Stimulated activated CD4-positive, alpha-beta T cell treated with anti-CD3 and anti-CD28 coated beads, Interleukin-4, amount 100 ng/mL, for 1 hour (primary cell): ENCODE measurements at places on chromosomes 6 and 20.

DNA sequence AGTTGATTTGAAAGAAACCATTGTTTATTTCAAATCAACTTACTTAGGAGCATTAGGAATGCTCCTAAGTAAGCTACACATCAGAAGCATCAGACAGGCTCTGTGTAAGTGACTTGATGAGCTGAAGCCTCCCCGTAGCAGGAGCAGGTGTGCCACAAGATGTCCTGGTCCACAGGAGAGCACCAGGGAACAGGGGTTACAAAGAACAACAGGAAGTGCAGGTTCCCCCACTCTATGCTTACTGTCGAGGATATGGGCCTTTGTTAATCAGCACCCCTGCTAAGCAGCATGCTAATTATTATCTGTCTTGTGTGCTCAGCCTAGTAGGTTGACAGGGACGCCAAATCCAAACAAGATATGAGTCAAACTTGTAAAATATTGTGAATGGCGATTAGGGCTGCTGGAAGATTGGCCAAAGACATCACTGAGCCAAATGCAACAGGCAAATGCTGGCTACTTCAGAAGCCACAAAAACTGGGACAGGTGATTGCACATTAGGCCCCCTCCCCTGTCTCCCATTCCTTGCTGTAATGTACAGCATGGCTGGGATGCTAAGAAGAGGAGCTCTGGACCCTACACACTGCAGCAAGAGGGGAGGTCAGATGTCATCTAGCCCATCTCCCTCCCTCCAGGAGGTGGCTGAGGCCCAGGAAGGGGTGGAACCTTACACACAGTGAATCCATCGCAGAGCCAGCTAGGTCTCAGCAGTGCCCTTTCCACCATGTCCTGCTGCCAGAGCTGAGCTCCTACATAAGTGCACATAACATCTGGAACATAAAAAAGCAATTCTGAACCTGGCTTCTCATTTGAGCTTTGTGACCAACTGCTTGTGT lies 939 bp downstream of the TGM3 start:
- no peak for DNase-seq

DNA sequence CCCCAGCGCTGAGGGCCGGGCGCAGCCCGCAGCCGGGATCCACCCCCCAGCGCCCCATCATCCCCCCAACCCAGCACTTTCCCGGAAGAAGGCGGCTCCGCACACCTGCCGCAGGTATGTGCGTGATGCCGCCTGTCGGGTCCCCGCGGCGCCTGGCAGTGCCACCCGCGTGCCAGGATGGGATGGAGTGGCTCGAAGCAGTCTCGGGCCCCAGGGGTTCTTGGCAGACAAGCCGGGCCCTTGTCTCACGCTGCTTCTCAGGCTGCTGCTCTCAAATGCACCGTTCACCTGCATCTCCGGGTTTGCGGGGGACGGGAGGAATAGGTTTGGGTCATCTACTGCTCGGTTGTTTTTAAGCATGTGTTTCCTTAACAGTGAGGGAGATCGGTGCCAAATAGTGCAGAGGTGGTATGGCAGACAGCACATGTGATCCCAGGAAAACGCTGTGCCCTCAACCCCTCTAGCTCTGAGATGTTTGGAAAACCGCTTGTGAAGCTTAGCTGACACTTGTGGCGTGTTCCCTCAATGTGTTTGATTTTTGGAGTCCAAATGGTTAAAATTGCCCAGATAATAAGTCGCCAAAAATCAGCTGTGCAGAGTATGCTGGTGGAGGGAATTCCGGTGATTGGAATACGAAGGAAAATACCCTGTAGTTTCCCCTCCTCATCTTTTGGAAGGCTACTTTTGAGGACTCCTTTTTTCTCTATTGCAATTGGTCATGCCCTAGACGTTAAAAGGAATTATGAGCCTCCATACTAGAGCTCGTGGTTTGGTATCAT lies 926 bp downstream of the MYLIP start:
- peak; percentile 27 for DNase-seq

GRCh38 chr6:139368661-139369060 lies 5.8 kb downstream of the CITED2 start:
- no peak for DNase-seq

- no peak for DNase-seq
These were observed 46.1 kb downstream of the FKBP5 start for GRCh38 chr6:35642471-35643161.

DNA sequence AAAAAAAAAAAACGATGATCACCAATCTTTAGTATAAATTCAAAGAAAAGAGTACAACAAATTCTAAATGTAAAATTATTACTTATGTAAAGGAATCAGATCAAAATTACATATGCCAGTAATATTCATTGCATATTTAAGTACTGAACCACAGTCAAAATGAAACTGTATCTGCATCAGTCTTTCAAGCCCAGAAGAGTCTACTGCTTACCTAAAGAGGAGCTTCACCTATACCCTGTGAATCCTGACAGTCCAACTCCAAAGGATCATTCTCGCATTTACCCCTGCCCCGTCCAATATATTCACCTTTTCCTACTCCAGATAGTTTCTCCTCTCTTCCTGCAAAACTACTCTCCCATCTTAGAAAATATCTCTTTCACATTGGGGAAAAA lies 9.2 kb downstream of the ATG5 start:
- no peak for DNase-seq

DNA sequence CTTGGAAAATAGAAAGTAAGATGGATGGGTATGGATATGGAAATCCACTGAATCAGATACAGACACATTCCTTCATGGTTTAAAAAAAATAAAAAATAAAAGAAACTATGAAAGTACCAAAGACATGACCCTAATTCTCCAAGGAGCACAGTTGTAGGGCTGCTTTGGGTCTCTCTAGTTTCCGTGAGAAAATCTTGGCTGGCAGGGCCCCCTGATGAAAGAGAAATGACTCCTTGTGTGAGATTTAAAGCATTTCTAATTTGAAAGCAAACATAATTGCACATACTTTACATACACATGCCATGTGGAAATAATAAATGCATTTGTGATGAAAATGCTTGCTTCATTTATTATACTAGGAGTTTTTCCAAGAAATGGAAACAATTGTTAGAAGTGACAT lies 593.9 kb upstream of the BTBD3 start:
- DNase-seq: no peak

DNA sequence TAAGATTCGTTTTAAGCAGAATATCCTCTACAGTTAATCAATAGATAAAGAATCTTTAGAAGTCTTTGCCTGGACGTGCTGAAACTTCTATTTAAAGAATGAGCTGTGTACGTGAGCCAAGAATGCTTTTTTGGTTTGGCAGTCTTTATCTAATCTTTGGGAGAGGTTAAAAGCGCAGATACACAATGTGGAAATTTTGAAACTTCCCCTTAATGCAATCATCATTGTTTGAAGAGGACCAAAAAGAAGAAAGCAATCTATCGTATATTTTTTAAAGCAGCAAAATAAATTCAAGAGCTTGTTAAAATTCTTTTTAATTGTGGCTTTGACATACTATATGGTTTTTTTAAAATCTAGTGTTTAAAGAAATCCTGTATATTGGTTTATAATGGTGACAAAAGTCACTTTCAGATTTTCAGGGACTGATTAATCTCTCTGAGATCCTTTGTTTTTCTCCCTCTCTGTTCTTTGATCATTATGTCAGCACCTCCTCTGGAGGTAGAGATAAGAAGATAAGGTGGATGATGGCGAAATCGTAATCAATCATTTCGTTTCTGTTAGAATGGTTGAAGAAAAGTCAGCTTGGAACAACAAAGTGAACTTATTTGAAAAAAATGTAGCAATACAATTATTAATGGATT lies 92.1 kb upstream of the FAM184A start:
- DNase-seq: no peak

DNA sequence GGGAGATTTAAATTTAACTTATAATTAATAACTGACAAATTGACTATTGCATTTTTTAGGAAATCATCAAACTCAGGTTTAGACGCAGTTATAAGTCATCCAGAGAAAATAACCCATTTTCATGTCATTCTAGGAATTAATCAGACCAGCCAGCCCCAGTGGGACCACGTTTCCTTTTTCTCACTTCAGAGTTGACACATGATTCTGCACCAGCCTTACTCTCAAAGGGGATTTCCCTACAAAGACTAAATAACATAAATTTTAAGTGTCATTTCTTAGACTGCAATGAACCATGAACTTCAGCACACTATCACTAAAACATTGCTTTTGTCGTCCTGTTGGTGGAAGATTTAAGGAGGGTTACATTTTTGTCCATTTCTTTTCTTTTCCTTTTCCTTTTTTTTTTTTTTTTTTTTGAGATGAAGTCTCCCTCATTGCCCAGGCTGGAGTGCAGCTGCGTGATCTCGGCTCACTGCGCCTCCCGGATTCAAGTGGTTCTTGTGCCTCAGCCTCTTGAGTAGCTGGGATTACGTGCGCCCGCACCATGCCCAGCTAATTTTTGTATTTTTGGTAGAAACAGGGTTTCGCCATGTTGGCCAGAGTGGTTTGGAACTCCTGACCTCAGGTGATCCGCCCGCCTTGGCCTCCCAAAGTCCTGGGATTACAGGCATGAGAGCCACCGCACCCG lies 3.6 kb downstream of the IPCEF1 start:
- DNase-seq: peak; percentile 16

- no peak for DNase-seq
These were observed 370.1 kb downstream of the FOXA2 start for GRCh38 chr20:22214296-22214695.

GRCh38 chr6:109738667-109739066 lies 47.6 kb downstream of the FIG4 start:
- DNase-seq: no peak

DNA sequence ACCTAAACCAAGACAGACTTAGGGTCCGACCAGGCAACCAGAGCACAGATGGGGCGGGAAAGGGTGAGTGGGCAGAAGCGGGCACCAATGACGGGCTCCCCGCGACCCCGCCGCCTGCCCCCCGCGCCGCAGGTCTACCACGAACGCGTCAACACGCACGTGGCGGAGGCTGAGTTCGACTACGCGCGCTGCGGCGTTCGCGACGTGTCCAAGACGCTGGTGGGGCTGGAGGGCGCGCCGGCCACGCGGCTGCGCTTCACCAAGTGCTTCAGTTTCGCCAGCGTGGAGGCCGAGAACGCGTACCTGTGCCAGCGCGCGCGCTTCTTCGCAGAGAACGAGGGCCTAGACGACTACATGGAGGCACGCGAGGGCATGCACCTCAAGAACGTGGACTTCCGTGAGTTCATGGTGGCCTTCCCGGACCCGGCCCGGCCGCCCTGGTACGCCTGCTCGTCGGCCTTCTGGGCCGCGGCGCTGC lies 5.1 kb downstream of the TMEM151B start:
- DNase-seq: no peak

- no peak for DNase-seq
These were observed 239.0 kb downstream of the BTBD9 start for GRCh38 chr6:38400764-38401163.

DNA sequence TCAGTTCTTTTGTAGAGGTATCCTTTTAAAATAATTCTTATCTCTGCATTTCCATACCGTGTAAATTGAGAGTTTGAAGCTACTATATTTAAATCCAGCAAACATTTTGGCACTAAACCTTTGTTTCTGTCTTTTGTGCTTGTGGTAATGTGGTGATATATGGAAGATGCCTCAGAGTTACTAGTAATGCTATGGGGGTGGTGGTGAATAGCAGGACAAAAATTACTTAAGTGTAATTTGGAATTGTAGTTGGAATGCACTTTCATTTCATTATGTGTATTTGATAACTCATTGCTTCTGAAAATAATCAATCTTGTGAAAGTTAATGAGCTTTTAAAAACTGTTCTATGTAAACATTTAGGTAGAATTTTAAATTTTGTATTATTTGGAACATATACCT lies 404.5 kb downstream of the PHF3 start:
- DNase-seq: no peak

DNA sequence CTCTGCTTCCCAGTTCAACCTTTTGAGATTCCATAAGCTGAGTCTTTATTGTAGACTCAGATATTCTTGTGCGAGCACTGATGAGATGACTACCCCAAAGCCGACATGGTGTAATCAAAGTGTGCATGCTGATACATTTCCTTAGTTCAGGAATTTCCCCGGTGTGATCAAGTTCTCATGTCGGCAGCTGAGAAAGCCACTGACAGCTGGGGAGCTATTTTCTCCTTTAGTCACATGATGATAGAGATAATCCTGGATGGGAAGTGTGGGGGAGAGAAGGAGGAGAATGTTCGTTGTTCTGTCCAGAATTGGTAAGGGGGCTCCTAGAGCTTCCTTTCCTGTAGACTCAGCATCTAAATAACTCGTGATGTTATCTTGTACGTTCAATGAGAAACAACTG lies 7.7 kb upstream of the CAP2 start:
- no peak for DNase-seq

DNA sequence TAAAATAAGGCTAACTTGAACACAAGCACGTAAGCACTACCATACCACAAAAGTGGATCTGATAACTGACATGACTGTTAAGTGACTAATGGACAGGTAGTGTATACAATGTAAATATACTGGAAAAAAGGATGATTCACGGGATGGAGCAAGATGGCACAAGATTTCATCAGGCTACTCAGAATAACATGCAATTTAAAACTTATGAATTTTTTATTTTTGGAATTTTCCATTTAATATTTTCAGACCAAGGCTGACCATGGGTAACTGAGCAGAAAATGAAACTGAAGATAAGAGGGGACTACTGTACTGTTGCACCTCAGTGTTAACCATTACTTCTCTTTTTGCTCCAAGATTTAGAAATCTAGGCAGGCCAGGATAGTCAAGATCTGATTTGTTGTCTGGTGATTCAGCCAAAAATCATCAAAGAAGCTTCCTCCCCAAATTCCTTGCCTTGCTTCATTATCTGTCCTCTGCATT lies 45.4 kb downstream of the TPBG start:
- no peak for DNase-seq

DNA sequence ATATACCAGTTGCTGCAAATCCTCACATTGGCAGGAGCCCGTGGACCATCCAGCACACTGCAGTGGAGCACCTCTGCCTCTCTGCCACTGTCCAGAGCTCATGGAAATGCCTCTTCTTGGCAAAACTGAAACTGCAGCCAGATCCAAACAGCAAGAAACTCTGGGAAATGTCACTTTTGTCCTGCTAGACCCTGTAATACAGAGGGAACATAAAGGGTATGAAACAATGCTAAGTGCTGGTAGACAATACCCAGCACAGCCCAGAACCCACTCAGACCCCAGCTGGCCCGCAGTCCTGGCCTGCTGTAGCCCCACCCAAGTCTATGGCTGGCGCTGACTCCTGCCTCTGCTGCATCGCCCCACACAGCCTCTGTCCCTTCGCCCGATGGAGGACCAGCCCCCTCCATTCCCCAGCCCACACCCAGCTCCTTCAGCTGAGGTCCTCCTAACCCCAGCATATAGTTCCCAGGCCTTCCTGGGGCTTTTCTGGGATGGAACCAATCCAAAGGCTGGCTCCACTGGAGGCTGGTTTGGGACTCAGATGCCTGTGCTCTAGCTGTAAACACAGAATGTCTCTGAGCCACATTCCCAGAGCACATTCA lies 242.5 kb downstream of the LRFN2 start:
- DNase-seq: no peak

- no peak for DNase-seq
These were observed 33.2 kb upstream of the VGLL2 start for GRCh38 chr6:117232196-117232595.

DNA sequence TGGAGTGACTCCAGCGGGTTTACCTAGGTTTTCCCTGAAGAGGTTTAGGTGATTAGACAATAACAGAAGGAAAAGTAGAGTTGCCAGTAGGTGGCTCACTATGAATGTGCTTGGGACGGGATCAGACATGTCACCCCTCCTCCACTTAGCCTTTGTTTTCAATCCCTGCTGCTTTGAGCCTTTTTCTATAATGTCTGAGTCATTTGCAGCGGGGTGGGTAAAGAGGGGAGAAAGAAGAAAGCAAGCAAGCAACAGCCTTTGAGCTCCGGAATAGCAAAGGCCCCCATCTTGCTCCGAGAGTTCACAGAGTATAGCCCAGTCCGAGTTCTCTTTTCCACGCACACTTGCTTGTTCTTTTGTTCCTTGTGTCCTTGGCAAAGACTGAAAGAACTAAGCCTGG lies 129.1 kb downstream of the PACRG start:
- DNase-seq: no peak
